Left renal pelvis (tissue), 4 donors: ENCODE measurements at places on chromosomes 12 and 14. TPM values are rescaled to one million over a fixed set of nuclear protein-coding genes. Genes with fewer than 3 reads are reported as not detected.

CCDC38 gene
- polyA plus RNA-seq = 0.63 TPM

DNA sequence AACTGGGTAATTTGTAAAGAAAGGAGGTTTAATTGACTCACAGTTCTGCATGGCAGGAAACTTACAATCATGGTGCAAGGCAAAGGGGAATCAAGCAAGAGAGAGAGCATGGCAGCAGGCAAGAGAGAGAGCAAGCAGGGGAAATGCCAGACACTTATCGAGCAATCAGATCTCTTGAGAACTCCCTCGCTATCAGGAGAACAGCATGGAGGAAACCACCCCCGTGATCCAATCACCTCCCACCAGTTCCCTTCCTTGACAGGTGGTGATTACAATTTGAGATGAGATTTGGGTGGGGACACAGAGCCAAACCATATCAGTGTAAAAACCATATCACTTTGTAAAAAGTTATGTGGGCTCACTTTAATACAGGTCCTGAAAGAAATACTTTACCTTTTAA lies 56.4 kb upstream of the NEDD1 start:
- no peak for DNase-seq

- DNase-seq = no peak
These were observed 315.3 kb downstream of the ZFP36L1 start for GRCh38 chr14:68477461-68478085.

- DNase-seq = no peak
These were observed 504.7 kb downstream of the LRFN5 start for GRCh38 chr14:42111355-42111754.

GRCh38 chr14:40280652-40281051 lies 848.4 kb upstream of the FBXO33 start:
- DNase-seq = no peak
